Activated CD8-positive, alpha-beta memory T cell treated with anti-CD3 and anti-CD28 coated beads for 1 hour (primary cell): ENCODE measurements at places on chromosomes 3 and 15.

GRCh38 chr15:41564960-41565502 lies 6.0 kb downstream of the TYRO3 start:
- no peak for DNase-seq

DNA sequence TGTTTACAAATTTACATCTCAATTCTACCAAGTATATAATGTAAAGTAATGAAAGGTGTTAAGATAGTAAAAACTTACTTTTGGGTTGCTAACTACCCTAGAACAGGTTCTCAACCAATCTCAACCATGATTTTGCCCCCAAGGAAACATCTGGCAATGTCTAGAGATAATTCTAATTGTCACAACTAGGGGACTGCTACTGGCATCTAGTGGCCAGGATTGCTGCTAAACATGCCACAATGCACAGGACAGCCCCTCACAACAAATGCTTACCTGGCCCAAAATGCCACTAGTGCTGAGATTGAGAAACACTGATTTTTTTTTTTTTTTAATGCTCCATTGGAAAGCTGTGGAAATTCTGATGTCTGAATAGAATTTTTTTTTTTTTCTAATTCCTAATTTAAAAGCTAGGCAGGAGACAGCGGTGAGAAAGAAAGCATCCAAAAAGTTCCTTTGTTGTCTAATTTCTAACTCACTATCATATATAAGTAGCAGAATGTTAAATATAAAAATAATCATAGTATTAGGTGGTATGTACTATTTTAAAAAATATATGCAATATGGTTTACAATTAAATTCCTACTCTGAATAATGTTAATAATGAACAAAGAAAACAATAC lies 81.5 kb downstream of the TJP1 start:
- DNase-seq, result no peak

GRCh38 chr15:48352474-48353072 lies 21.3 kb downstream of the DUT start:
- DNase-seq, result peak; percentile 7

DNA sequence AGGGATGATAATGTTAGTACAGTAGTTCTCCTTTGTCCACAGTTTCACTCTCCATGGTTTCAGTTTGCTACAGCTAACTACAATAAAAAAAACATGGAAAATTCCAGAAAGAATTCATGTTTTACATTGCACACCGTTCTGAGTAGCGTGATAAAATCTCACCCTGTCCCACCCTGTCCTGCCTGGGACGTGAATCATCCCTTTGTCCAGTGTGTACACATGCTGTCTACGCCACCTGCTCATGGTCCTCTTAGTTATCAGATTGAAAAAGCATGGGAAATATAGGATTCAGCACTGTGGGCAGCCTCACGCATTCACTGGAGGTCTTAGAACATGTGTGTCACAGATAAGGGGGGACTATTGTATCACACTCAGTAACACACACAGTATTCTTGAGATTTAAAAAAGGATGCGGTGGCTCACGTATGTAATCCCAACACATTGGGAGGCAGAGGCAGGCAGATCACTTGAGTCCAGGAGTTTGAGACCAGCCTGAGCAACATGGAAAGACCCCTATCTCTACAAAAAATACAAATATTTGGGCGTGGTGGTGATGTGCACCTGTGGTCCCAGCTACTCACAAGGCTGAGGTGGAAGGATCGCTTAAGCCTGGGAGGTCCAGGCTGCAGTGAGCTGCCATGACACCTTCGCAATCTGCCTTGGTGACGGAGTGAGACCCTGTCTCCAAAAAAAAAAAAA lies 8.7 kb upstream of the FLNB start:
- no peak for DNase-seq

- DNase-seq, result no peak
These were observed 24.8 kb upstream of the VGLL4 start for GRCh38 chr3:11668243-11669235.

DNA sequence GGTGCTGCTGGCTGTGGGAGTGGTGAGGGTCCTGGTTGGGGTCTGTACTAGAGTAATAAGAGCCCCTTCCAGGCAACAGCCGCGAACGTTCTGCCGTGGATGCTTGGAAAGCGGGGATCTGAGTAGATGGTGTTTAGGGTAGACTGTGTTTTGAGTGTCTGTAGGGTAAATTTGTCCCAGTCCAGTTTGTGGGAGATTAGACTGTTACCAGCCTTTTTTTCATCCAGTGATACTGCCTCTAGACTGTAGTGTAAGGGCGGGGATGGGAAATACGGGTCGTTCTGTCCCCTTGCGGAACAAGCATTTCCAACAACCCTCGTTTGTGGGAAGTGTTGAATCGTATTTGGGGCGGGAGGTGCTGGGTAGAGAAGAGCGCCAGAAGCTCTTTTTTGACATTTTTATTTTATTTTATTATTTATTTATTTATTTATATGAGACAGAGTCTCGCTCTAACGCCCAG lies 424 bp downstream of the HAUS2 start:
- no peak for DNase-seq

DNA sequence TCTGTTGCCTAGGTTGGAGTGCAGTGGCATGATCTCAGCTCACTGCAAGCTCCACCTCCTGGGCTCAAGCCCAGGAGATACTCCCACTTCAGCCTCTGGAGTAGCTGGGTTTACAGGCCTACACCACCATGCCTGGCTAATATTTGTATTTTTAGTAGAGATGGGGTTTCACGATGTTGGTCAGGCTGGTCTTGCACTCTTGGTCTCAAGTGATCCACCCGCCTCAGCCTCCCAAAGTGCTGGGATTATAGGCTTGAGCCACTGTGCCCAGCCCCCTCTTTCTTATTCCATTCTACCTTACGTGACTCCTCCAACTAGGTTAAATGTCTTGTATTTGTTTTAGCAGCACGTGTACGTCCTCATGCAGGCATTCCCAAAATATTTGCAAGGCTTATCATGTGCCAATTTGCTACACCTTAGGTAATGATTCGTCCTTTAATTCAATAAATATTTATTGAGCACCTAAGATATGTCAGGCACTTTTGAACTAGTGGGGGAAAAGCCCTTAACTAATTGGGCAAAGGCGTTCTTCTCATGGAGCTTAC lies 14.9 kb upstream of the MAGI1 start:
- no peak for DNase-seq

DNA sequence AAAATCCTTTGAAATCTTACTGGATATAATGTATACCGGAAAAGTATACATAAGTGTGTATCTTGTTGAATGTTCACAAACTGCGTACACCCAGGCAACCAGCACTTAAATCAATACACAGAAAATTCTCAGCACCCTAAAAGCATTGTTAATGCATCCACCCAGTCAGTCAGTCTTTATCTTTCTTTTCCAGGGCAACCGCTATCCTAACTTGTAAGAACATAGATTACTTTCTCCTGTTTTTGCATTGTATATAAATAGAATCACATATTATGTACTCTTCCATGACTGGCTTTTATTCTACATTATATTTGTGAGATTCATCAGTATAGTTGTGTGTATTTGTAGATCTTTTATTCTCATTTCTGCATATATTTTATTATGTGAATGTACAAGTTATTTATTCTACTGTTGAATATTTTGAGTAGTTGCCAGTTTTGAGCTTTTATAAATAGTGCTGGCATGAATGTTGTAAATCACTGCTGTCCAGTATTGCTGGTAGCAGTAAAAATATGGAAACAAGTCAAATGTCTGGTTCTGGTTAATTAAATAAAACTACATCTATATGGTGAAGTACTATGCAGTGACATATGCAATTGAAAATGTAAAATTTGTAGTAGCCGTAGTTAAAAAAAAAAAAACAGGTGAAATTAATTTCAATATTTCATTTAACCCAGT lies 62.1 kb downstream of the PDCD6IP start:
- no peak for DNase-seq

- no peak for DNase-seq
These were observed 42.4 kb upstream of the KY start for GRCh38 chr3:134693226-134693625.

GRCh38 chr15:47741082-47741481 lies 23.8 kb downstream of the SEMA6D start:
- no peak for DNase-seq

DNA sequence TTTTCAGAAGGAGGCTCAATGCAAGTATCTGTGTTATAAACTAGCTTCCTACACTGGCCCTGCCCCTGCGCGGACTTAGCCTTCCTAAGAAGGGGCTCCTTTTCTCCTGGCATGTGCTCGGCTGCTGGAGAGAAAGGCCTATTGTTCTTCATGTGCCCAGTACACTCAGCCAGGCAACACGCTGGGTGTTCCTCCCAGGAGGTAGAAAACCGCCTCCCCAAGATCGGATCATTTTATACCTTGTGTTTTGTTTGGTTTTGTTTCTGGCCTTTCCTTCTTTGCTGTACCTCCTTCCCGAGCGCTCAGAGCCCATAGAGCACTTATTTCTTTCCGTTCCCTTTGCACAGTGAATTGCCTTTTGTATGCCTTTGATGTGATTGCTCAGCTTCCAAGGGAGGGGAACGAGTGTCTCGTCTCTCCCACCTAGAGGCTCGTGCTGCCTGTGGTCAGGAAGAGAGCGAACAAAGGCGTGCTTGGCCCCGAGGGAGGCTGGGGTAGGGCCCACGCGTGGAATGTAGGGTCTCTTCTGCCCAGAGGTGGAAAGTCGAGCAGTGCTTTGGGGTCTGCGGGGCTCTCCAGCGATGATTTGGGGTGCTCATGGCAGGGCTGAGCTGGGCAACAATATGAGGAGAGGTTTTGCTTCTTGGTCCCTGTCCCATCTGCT lies 30.0 kb downstream of the CCNL1 start:
- DNase-seq, result no peak

- no peak for DNase-seq
These were observed 3.3 kb downstream of the MSL2 start for GRCh38 chr3:136192831-136193230.

DNA sequence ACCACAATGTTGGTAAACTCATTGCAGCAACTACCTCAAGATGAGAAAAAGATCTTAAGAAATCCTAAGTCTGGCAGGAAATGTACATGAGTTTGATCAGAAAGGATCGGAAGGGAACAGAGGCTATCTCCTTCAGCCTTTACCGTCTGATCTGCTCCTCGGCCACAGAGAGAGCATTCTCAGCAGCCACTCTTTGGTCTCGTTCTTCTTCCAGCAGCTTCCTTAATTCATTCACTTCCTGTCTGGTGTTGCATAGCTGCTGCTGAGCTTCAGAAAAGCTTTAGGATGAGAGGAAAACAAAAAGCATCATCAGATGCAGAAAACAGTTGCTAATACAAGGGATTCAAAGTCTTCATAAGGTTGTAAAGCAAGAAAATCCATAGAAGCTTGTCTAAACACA lies 6.6 kb upstream of the HCLS1 start:
- DNase-seq, result no peak

DNA sequence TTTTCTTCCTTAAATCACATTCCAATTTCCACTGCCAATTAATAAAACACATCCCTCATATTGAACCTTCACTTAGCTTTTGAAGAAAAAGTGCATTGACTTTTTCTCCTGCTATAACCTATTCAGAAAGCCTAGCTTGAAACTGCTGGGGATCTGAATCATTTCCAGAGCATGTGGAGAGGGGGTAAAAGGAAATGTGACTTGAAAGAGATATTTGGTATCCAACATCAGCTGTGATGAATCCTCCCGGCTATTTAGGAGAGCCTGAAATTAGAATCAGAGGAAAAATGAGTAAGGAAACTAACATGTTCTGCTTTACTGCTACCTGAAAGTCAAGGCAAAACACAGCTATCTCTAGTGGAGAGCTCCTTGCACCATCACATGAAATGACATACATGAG lies 2.6 kb upstream of the GNB5 start:
- no peak for DNase-seq

DNA sequence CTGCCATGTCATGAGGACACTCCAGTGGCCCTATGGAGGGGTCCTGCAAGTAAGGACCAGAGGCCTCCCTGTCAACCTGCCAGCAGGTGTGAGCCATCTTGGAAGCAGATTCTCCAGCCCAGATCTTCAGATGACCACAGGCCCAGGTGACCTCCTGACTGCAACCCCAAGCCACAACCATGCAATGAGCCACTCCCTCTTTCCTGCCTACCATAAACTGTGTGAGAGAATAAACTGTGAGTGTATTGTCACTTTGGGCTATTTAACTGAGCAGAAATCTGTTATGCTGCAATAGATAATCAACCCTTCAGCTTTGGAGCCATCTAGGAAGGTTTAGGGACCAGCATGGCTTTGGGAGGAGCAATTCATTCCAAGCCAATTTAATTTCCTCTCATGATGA lies 367.9 kb downstream of the SHQ1 start:
- no peak for DNase-seq

DNA sequence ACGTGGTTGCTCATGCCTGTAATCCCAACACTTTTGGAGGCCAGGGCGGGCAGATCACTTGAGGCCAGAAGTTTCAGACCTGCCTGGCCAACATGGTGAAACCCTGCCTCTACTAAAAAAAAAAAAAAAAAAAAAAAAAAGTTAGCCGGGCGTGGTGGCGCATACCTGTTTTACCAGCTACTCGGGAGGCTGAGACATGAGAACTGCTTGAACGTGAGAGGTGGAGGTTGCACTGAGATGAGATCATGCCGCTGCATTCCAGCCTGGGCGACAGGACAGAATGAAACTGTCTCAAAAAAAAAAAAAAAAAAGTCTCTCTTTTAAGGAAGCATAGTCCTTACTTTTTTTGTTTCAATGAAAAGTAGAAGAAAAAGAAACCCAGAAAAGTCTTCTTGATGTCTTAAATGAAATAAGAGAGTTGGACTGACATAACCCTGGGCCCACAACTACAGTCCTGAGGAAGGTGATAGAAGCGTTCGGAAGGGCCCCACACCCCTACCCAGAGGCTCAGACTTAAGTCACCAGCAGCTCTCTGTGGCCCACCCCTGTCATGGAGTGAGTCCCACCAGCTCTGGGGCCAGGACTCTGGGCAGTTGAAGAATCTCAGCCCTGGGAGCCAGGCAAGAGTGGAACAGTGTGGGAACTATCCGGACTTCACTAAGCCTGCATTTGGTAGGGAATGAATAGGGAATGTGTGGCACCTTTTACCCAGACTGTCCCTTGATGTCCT lies 2.6 kb downstream of the NME9 start:
- no peak for DNase-seq

DNA sequence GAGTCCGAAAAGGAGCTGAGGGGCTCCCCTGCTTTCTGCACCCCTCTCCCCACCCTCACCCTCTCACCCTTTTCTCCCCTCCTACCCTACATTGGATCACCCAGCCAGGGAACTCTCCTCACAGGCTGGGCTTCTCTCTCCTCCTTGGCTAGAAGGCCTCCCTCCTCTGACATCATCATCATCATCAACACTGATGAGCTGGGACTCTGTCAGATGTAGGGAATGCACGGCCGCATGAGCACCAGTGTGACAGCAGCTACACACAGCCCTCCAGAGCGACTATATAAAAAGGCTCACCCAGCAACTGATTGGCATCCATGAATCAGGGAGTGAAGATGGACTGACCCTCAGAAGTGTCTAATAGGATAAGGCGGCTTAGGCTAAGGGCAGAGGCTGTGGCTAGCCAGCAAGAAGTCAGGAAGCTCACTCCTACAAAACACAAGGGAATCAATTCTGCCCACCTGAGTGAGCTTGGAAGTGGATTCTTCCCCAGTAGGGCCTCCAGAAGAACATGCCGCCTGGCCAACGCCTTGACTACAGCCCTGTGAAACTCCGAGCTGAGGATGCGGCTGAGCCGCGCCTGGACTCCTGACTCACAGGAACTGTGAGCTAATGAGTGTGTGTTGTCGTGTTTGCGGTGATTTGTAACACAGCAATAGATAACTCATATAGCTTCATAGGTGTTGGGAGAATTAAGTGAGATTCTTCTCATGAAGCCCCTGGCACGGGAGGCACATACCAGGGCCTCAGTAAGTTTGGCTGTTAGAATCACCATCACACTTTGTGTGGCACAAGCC lies 147.6 kb downstream of the FAM43A start:
- no peak for DNase-seq
